Mesothelial cell of epicardium (in vitro differentiated cells): ENCODE measurements at places on chromosomes 5 and 9.

DNA sequence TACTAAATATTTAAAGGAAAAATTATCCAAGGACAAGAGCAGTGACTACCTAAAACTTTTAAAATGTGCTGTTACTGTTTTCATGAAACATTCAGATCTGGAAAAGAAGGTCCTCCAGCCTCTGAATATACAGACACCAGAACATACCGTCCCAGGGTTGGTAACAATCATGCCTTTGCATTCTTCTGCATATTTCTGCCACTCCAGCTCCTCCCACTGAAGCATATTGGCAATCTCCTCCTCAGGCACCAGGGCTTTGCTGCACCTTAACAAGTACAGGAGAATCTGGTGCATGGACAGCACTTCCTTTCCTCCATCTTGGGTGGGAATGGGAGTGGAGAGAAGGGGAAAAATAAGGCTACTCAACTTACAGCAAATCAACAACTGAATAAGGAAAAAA is 60.0 kb downstream of the DROSHA start:
- no peaks in the 10 kb centered on the region for H3K4me1 ChIP-seq
- H3K27me3 ChIP-seq, result no peaks in the 10 kb centered on the region
- H3K27ac ChIP-seq, result no peak overlapping the region
- H3K36me3 ChIP-seq, result peaks cover 26% of the 10 kb centered on the region

DNA sequence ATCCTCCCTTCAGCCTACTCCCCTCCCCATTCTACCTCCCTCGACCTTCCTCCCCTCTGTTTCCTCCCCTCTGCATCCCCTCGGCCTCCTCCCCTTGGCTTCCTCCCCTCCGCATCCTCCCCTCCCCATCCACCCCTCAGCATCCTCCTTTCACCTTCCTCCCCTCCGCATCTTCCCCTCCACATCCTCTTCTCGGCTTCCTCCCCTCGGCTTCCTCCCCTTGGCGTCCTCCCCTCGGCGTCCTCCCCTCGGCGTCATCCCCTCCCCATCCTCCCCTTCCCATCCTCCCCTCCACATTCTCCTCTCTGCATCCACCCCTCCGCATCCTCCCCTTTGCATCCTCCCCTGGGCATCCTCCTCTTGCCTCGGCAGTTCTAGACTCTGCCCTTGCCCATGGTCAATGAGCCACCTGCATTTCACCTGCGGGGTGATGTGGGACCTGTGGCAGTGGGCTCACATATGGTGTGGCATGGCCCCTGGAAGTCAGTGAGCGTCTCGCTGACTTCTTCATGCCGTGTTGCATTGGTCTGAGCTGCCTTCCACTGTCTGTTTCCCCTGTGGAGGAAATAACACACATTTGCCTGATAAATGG is 113.0 kb downstream of the WNK2 start:
- no peak overlapping the region for H3K27ac ChIP-seq
- no peaks in the 10 kb centered on the region for H3K36me3 ChIP-seq
- H3K4me3 ChIP-seq, result no peak overlapping the region

DNA sequence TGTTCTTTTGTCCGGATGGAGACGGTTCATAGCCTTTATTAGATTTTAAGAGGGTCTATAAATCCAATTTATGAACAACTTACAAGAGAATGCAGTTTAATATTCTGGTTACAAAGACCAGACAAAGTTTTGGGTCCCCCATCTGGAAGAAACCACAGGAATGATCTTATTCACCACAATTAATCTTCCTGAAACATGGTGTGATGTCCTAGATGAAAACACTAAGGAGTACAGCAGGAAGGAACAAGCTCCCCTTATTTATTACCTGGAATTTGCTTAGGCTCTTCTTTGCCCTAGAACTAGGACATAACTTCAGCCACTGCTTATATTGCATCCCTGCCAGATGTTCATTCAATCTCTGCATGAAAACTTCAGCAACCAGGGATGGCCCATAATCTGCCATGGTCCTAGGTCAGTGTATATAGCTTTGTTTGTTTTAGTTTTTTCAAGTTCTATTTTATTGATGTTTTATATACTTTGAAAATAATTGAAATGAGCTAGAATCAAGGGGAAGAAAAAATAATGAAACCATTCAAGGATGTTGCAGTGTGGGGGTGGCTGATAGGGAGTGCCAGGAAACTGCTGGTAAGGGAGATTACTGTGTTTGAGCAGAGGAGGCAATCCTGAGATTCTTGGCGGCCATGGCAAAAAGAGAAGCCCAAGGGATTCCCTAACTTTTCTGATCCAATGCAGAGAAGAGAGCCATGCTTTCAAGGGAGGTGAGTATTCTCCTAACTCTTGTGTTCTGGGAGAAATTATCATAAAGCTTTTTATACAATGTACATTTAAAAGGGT is 16.8 kb downstream of the TXNDC8 start:
- no peaks in the 10 kb centered on the region for H3K27me3 ChIP-seq
- DNase-seq, result no peak
- no peak overlapping the region for H3K27ac ChIP-seq

GRCh38 chr9:72779614-72780013 is 173.2 kb downstream of the ALDH1A1 start:
- H3K27ac ChIP-seq, result no peak overlapping the region
- no peak for DNase-seq
- H3K36me3 ChIP-seq, result no peaks in the 10 kb centered on the region
- H3K4me1 ChIP-seq, result no peaks in the 10 kb centered on the region
- H3K4me3 ChIP-seq, result no peak overlapping the region
- peaks cover 2% of the 10 kb centered on the region for H3K27me3 ChIP-seq

- peaks cover 3% of the 10 kb centered on the region for H3K36me3 ChIP-seq
- no peak overlapping the region for H3K4me3 ChIP-seq
- no peak for DNase-seq
- H3K27ac ChIP-seq, result no peak overlapping the region
Observed at GRCh38 chr5:96718635-96719077, 56.5 kb downstream of the CAST start.

- no peaks in the 10 kb centered on the region for H3K36me3 ChIP-seq
- no peak overlapping the region for H3K4me3 ChIP-seq
- DNase-seq, result no peak
- peaks cover 8% of the 10 kb centered on the region for H3K4me1 ChIP-seq
Observed at GRCh38 chr5:17132444-17133083, 84.9 kb upstream of the BASP1 start.

DNA sequence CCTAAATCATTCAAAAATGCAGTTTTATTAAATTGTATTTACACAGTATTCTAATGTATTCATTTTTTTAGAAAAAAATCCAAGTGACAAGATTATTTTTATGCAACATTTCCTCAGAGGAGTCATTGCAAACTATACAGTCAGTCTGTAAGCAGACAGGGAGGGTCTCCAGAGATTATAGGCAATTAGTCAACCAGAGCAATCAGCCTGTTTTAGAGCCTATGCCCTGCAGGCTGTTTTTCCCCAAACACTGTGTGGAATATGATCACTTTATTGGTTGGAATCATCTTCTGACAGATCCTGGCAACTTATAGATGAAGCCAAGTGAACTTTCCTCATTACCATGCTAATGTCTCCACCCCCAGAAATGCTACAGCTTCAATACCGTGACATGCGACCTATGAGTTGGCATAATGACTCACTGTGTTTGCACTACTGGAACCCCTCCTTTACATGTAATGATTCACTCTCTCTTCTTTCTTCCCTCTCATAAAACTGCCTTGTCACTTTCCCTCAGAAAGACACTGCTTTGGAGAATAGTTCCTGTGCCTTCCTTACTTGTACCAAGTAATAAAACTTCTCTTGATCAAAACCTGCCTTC is 577.7 kb upstream of the FTMT start:
- H3K27me3 ChIP-seq, result no peaks in the 10 kb centered on the region
- no peak overlapping the region for H3K4me3 ChIP-seq
- no peak for DNase-seq
- no peaks in the 10 kb centered on the region for H3K36me3 ChIP-seq
- H3K27ac ChIP-seq, result no peak overlapping the region

- H3K27ac ChIP-seq, result no peak overlapping the region
- H3K27me3 ChIP-seq, result no peaks in the 10 kb centered on the region
- peaks cover 3% of the 10 kb centered on the region for H3K4me1 ChIP-seq
Observed at GRCh38 chr9:25678846-25679360, 659 bp upstream of the TUSC1 start.

DNA sequence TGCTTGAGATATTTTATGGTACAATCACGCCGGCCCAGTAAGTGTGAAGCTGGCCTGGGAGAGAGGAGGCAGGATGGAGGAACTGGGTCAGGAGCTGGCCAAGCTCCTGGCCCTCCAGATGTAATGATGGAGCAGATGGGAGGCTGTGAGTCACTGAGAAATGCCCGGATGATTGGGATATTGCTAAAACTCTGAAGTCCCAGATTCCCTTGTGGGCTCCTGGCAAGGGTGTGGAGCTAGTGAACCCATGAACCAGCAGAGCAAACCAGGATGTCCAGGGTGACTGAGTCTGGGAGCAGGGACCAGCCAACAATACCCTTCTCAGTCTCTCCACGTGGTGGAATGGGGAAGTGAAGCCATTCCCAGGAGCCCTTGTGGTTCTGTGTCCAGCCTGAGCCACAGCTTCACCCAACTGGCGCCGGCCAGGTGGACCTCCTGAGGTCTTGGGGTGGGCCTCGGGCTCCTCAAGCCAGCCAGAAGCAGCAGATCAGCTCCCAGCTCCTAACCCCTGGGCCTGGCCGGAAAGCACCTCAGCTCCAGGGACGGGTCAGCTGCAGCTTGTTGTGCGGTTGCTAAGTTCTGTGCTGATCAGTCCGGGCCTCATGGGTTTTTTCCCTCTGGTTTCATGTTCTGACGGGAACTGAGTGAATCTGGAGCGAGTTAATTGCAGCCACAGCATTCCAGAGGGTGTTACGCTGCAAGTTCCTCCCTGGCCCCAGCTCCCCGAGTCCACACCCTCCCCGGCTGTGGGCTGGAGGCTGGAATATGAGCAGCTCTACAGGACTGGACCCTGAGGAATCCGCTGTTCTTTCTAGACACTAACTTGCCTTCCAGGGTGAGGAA is 37.6 kb downstream of the DUSP1 start:
- DNase-seq, result no peak
- no peak overlapping the region for H3K4me3 ChIP-seq
- H3K36me3 ChIP-seq, result no peaks in the 10 kb centered on the region
- peak overlapping the region; percentile 52 for H3K27ac ChIP-seq
- H3K4me1 ChIP-seq, result peaks cover 14% of the 10 kb centered on the region

DNA sequence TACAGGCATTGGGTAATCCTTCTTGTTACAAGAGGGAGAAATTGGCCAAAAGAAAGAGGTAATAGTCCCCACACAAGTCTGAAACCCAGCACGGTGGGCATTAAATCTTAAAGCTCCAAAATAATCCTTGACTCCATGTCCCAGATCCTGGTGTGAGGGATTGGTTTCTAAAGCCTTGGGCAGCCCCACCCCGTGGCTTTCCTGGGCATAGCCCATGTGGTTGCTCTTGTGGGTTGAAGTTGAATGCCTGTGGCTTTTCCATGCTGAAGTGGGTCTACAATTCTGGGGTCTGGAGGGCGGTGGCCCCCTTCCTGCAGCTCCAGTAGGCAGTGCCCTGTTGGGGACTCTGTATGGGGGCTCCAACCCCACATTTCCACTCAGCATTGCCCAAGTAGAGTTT is 91.8 kb upstream of the LARP1 start:
- H3K4me3 ChIP-seq, result no peak overlapping the region
- H3K36me3 ChIP-seq, result peaks cover 5% of the 10 kb centered on the region
- H3K27me3 ChIP-seq, result no peaks in the 10 kb centered on the region
- no peak for DNase-seq
- H3K27ac ChIP-seq, result no peak overlapping the region

DNA sequence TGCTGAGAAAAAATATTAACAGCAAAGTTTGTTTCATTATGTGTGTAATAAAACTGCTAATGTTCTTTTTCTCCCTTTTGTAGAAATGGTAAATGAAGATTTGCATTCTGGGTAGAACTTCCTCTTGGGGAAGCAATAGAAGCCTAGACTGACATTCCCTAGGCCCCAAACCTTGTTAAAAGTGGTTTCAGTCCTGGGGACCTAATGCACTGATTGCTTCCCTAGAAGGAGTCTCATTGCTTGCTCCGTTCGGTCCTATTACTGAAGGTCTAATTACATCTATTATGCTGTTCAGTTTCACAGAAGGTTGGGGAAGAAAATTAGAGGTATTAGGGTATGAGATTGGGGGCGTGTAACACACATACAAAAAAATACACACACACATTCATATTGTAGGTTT is 893.8 kb downstream of the TLE4 start:
- H3K36me3 ChIP-seq, result peaks cover 5% of the 10 kb centered on the region
- DNase-seq, result no peak
- H3K4me1 ChIP-seq, result no peaks in the 10 kb centered on the region
- H3K27ac ChIP-seq, result no peak overlapping the region

DNA sequence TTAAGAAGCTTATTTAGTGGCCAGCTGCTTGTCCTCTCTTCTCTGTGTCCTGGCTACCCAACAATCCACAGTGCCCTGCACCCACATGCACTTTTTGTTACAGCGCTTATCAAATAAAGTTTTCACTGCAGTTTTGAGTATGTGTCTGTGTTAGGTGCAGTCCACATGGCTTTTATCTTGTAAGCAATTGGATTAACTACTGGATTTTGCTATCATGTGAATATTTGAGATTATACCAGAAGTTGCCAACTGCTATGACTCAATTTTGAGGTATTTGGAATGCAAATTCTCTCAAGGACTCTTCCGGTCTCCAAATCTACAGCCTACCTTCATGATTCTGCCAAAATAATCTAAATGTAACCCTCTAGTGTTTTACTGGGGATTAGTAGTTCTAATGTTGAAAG is 690.2 kb downstream of the NR2F1-AS1 start:
- peaks cover 1% of the 10 kb centered on the region for H3K36me3 ChIP-seq
- no peak overlapping the region for H3K4me3 ChIP-seq
- H3K27ac ChIP-seq, result no peak overlapping the region

- no peaks in the 10 kb centered on the region for H3K27me3 ChIP-seq
- H3K4me1 ChIP-seq, result peaks cover 14% of the 10 kb centered on the region
- DNase-seq, result no peak
- no peak overlapping the region for H3K4me3 ChIP-seq
- H3K27ac ChIP-seq, result peak overlapping the region; percentile 77
Observed at GRCh38 chr5:67021521-67021920, 175.1 kb downstream of the CD180 start.

GRCh38 chr9:76624391-76625048 is 139.7 kb upstream of the PCA3 start:
- H3K36me3 ChIP-seq, result no peaks in the 10 kb centered on the region
- H3K27ac ChIP-seq, result no peak overlapping the region
- no peak overlapping the region for H3K4me3 ChIP-seq
- no peaks in the 10 kb centered on the region for H3K27me3 ChIP-seq
- no peaks in the 10 kb centered on the region for H3K4me1 ChIP-seq

DNA sequence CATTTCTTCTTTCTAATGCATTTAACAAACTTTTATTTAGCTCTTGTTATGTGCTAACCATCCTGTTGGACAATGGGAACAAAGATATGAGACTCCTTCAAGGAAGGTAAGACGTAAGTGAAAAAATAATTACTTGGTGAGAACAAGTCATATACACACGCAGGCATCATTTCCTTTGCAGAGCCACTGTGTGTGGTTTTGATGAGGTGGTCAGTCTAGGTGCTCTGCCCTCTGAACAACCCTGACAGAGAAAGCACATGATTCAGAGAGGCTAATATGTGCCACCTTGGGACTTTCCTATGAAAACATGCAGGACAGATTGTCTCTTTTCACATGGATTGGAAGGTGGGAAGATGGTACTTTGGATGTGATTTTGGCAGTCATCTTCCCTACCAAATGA is 1162.5 kb upstream of the DMAC1 start:
- no peaks in the 10 kb centered on the region for H3K36me3 ChIP-seq
- no peak overlapping the region for H3K27ac ChIP-seq
- DNase-seq, result no peak
- H3K4me1 ChIP-seq, result no peaks in the 10 kb centered on the region
- H3K27me3 ChIP-seq, result no peaks in the 10 kb centered on the region
